Bladder microvascular endothelial cell (primary cell): ENCODE measurements at places on chromosomes 2 and 18. TPM values are rescaled to one million over a fixed set of nuclear protein-coding genes. Genes with fewer than 3 reads are reported as not detected.

Gene B3GNT7
- under 0.01 and 5.9 TPM in 2 replicates for total RNA-seq

Gene CPLX4
- total RNA-seq, result not detected in 2 replicates

Gene ALLC
- total RNA-seq, result not detected in 2 replicates

Gene COL4A4
- total RNA-seq, result under 0.01 TPM in 1 of 2 replicates, not detected in the other

Gene STAMBP
- total RNA-seq, result 10.8 and 18.9 TPM in 2 replicates

Gene ABCB11
- under 0.01 TPM in 2 replicates for total RNA-seq

Gene LOXHD1
- 0.06 and 0.16 TPM in 2 replicates for total RNA-seq

Gene TRPM8
- not detected in 2 replicates for total RNA-seq

Gene NDUFB3
- total RNA-seq, result 98.4 and 108 TPM in 2 replicates

Gene CPO
- total RNA-seq, result 0.19 TPM in 1 of 2 replicates, not detected in the other
